Mucosa of gallbladder (tissue), 1 donor: ENCODE measurements at places on chromosomes 1 and 21.

GRCh38 chr1:116417678-116418077 is 44.6 kb downstream of the ATP1A1 start:
- no peak for DNase-seq

GRCh38 chr1:117652421-117652820 is 46.6 kb downstream of the TENT5C start:
- DNase-seq = no peak

GRCh38 chr1:40808909-40809308 is 25.3 kb downstream of the KCNQ4 start:
- DNase-seq = no peak

DNA sequence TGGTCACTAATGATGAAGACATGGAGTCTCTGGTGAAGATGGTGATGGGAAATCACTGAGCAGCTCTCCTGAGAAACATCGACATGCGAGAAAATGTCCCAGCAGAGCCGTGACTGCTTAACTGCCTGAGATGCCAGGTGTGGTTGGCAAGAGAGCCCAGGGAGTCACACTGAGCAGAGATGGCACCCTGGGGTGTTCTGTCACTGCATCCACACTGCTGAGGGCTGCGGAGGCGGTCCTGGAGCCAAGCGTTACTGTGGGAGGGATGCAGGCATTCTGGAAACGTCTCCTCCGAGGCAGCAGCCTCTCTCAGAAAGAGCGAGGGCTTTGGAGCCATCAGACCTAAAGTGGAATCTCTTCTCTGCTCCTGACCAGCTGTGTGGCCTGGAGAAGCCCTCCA is 57.2 kb downstream of the EPHB2 start:
- DNase-seq = no peak

DNA sequence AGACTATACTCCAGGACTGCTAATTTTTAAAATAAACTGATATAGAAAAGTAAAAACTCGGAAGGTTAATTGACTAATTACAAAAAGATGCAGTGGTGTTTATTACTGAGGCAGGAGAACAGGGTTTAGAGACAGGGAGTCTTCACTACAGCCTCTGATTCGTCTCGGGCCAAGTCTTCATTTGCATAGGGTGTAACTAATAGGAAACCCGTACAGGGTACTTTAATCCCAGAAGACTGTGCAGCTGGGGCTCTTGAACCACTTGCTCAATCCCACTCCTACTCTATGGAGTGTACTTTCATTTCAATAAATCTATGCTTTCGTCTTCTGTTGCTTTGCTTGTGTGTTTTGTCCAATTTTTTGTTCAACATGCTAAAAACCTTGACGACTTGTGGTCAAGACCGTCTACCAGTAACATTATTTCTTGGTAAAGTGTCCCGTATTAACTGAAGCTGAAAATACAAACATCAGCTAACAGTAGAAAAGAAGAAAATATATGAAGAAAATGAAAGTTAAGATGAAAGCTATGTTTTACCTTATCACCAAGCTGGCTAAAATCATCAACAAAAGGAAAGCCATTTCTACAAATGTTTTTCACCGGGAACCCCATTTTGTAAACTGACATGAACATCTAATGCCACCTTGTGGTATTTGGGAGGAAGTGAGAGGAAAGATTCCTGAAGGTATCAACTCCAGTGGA is 8.0 kb downstream of the SDHB start:
- no peak for DNase-seq

DNA sequence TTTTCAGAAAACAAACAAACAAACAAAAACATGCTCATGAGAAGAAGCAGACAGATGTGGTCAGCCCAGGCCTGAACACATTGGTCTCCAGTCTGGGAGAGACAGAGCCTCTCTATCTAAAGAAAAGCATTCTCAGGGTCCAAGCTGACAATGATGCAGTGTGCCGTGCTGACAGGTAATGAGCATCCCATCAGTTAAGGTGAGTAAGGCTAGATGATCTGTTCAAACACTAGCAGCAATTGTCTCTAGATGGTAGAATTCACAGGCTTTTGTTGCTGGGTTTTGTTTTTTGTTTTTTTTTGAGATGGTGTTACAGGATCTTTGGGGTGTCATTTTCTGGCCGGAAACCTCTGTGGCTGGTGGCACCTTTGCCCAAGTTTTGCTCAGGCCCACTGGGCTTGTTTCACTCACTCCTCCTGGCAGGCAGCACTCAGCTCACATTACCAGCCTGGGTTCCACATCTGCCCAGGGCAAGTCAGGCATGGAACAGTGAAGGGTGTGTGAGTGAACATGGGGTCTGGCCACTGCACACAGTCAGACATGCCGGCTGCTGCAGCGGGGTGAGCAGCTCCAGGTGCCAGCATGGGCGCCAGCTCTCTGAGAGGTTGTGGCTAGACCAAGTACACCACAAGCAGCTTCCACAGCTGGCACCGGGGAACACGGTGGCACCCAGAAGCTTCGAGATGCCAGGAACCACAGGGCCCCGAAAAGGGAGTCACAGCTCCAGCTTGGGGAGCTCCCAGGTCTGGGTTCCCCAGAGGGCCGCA is 2.5 kb upstream of the C1QA start:
- no peak for DNase-seq

DNA sequence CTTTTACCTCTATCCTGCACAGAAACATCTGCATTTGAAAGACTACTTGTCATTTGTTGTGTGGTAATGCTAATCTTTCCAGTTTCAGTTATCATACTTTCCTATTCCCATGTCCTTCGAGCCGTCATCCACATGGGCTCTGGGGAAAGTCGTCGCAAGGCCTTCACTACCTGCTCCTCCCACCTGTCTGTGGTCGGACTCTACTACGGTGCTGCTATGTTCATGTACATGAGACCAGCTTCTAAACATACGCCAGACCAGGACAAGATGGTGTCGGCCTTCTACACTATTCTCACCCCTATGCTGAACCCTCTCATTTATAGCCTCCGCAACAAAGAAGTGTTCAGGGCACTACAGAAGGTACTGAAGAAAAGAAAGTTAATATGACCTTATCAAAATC is 8.3 kb downstream of the OR2M4 start:
- DNase-seq = no peak

- no peak for DNase-seq
Observed at GRCh38 chr1:201361652-201362504, 15.6 kb downstream of the TNNT2 start.

DNA sequence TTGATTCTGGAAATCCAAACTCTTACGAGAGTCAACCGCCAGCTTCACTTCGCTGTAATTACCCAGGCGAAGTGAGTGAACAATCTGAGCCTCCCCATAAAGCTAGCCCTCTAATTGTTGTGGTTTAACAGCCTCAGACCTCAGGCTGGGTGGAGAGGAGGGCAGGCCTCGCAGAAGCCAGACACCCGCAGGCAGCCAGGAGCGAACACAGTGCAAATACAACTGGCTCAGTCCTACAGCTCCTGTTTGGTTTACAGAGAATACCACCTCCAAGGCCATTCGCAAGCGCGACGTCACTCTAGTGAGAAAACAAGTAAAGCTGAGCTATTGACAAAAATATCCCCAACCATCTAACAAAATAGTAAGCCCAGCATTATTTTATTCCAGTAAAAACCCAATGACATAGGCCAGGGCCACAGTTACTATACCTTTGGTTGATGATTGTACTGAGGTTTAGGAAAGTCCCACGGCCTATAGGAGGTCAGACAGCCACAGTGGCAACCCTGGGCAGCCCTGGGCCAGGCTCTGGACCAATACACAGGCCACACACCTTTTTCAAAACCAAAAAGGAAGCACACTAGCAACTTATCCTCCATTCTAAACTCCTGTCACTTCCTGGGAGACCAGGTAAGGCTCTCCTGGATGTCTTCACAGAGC is 163.3 kb downstream of the ETS2 start:
- no peak for DNase-seq

DNA sequence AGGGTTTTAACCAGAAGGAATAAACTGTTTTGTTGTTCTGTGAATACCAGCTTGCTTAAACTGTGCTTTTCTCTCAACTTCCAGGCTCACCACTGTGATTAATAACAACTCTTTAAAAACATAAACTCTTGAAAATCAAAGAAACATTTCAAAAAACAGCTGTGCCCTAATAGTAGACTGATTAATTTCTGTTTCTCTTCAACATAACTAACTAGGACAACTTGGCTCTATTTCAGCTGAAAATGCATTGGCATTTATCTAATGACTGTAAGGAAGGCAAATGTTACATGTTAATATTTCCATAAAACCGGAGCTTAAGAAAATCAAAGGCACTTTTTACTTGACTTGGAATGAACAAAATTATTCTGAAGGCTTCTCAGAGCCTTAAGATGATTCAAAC is 656.1 kb upstream of the NEGR1 start:
- no peak for DNase-seq

GRCh38 chr1:20785907-20786252 is 1.2 kb downstream of the HP1BP3 start:
- DNase-seq = no peak

GRCh38 chr1:175072099-175072951 is 4.7 kb downstream of the TNN start:
- DNase-seq = peak; percentile 40

DNA sequence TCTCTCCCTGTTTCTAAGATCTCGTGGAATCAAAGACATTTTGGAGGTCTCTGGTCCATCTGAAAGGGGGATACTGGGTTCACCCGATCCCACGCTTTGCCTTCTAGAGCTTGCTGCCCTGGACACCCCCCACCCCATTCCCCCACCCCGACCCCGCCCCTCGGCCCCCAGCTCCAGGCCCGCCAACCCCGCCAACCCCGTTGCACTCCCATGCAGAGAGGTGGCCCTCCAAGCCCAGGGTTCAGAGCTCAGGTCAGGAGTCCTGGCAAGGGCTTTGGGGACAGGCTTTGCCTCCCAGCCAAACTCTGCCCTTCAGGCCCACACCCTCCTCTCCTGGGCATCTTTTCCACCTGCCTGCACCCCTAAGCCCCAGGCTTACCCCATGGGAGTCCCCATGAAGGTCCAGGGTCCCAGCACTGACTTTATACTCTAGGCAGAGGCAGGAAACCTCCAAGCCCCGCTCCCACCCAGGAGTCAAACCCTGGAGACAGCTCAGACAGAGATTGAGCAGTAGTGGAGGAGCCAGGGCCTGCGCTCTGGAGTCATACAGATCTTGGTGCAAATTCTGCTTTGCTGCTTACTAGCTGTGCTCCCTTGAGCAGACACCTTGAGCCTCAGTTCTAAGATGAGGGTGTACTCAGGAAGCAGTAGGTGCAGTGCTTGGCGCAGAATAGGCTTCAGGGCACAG is 155.9 kb downstream of the FOXD2 start:
- DNase-seq = no peak

DNA sequence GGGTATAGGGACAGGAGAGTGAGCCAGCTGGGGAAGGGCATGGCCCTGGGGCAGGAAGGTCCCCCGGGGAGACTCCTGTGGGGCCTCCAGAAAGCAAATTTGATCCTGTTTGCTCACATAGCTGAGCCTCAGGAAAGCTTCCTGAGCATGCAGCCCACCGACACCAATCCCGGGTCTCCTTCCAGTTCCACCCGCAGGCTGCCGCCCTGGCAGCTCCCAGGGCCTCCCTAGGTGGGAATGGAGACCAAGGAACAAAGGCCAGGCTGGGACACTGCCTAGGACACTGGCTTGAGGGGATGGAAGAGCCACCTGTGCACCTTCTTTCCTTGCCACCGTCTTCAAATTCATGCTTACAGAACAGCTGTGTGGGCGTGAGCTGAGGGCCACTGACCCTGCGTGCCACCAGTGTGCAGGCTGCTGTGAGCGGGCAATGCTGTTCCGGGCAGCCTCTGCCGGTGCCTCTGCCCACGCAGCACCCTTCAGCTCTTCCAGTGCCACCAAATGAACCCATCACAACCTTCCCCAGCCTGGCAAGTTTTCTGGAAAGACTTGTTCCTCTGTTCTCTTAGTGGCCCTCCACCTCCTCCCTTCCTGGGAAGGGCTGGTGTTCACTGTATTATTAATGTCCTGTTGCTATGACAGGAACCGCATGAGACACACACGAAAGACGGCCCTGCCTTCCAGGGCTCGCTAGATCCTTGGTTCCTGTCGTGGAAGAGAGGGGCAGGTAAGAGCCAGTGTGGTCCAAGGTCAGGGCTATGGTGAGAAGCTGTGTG is 53.6 kb downstream of the ACBD3 start:
- peak; percentile 43 for DNase-seq

DNA sequence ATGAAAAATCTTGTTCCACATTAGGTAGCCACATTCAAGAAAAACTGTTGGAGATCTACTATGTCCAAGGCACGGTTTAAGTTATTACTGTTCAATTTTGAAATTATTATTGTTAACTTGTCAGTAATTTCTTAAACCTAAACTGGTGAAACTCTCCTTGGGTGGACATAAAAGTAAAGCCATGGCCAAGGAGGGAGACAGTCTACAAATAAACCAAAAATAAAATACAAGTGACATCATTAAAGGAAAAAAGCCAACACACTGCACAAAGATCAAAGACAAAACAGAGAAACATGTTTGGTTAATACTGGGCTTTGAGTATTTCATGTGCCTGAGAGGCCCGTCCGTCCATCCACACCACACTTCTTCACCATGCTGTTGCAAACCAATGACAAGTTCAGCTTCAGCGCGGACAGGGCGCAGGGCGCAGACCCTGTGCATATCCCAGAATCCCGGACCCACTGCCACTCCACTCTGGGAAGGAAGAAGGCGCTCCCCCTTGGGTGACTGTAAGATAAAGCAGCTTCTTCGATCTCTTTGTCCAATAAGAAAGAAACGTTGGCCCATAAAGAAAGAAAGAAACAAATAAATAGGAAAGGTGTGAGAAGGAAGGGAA is 918 bp upstream of the RASAL2 start:
- peak; percentile 11 for DNase-seq

DNA sequence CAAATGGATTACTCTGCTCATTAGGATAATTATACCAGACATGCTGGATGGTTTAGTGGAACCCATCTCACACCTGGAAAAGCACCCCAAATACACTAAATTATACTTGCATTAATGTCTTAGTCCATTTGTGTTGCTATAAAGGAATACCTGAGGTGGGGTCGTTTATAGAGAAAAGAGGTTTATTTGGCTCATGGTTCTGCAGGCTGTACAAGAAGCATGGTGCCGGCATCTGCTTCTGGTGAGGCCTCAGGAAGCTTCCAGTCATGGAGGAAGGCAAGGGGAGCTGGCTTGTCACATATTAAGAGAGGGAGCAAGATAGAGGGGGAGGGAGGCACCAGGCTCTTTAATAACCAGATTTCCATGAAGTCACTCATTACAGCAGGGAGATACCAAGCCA is 95.6 kb downstream of the MT1HL1 start:
- DNase-seq = no peak

DNA sequence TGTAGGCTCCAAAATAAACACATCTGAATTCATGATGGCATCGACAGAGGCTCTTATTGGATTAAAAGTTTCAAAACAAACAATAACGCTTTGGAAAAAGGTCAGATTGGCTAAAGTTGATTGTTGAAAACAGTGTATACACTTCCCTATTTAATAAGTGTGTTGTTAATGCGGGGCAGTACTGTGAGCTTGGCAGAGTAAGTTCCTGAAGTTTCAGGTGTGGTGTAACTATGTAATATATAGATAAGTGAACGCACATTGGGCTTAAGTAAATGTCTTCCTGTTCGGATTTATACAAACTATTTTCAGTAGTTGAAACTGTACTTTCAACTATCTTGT is 810 bp downstream of the ZBTB37 start:
- no peak for DNase-seq
